Stromal cell of bone marrow (primary cell): ENCODE measurements at places on chromosomes 3 and 15.

DNA sequence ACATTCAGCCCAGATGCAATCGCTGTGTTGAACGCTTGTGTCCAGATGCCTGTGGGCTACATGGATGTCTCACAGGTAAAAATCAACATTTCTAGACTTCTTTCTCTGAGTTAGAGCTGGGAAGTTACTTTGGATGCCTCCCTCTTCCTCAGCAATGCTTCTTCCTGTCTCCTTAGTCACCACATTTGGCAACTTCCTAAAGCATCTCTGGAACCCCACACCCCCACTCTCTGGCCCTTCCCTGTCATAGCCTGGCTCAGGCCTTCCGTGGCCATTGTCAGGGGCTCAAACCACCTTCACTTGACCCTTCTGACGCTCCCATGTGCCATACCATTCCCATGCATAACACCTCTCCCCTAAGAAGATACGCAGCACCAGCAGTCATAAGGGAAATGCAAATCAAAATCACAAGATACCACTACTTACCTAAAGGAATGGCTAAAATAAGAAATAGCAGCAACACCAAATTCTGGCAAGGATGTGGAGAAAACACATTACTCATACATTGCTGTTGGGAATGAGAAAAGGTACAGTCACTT lies 21.6 kb upstream of the RGMA start:
- no peak for DNase-seq

- no peak for DNase-seq
Observed at GRCh38 chr3:185924375-185924774, 13.4 kb downstream of the TRA2B start.

DNA sequence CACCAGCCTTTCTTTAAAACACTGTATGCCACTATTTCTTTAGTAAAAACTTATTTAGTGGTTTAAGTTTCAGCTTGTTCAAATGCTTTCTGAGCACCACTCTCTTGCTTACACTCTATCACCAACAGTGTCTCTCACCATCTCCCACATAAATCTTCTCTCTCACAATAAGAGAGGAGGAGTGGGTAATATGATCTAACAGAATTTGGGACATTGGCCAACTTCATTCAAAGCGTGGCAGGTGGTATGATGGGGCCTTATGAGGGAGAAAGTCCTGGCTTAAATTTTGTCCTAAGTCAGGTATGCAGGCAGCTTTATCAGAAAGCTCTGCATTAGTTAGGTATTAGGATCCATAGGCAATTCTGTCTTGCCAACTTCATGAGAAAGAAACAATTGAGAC lies 1132.5 kb downstream of the TUSC7 start:
- no peak for DNase-seq

DNA sequence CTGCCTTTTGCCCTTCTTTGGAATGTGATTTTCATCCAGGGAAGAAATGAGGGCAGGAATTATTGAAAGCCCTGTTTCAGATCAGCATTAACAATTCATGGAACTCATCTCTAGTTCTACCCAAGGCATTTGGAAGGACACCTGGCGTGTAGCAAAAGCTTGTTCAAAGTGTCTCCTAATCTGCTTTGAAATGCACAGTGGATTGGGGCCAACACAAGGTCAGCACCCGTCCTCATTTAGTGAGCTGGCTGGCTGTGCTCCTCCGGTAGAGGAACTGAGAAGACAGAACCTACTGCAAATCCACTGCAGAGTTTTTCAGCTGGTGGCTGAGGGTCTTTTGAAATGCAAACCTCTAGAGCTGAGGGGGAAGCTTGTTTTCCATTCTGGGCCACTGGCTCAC lies 141.6 kb upstream of the STT3B start:
- DNase-seq = no peak

- DNase-seq = no peak
Observed at GRCh38 chr3:27575499-27575898, 91.3 kb upstream of the SLC4A7 start.

DNA sequence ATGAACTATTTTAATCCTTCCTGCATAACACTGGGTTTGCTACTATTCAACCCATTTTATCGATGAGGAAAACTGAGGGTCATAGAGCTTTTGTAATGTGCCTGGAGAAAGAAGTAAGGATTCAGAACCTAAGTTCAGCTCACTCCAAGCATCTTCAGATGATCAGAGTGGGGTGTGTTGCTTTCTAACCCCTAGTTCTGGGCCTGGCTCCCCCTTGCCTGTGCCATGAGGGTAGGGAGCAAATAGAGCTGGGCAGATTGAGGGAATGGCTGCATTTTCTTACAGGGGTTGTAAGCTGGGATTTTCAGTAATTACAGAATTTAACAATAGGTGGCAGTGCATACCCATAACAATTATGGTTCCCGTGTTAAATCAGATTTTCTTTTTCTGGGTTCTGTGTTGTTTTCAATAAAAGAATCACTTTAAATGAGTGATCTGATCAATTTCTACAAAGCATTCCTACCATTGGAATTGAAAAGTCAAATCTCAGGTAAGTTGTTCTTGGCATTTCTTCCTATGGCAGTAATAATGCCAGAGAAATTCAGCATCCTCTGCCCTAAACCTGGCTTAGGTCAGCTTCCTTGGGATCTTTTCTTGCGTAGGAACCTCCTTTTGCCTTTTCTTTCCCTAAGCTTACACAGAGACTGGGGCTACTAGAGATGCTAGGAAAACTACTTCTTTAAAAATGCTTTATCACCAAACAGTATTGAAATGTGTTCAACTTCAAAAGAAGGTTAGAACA lies 103.8 kb upstream of the IL12A start:
- no peak for DNase-seq
